NCI-H2107 (cell line): ENCODE measurements at places on chromosomes 13 and 19.
A peak's percentile ranks its signal among the peaks of the same experiment; 100 is the strongest.

GRCh38 chr13:40697711-40698110, 31.3 kb upstream of the FOXO1 start:
- DNase-seq = no peak

DNA sequence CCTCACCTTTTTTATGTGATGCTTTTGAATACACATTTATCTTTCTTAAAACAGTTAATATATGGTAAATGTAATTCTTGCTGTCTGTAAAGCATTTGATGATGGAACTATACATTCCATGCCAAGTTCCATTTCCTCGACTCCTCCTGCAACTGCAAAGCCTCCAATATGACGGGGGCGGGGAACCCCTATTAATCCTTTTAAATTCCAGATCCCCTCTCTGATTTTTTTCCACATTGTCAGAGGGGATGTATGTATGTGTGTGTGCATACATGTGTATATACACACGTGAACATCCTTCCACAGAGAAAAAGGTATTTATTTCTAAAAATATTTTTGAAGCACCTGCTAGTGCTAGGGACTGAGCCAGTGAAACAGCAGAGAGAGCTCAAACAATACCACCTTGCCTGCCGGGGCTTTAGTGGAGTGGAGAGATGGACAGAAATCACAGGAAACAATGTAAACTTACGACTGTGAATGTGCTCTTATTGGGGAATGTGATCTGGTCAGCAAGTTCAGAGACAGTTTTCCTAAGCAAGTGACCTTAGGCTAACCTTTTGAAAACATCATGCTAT, 25.3 kb upstream of the MAB21L1 start:
- DNase-seq = no peak

DNA sequence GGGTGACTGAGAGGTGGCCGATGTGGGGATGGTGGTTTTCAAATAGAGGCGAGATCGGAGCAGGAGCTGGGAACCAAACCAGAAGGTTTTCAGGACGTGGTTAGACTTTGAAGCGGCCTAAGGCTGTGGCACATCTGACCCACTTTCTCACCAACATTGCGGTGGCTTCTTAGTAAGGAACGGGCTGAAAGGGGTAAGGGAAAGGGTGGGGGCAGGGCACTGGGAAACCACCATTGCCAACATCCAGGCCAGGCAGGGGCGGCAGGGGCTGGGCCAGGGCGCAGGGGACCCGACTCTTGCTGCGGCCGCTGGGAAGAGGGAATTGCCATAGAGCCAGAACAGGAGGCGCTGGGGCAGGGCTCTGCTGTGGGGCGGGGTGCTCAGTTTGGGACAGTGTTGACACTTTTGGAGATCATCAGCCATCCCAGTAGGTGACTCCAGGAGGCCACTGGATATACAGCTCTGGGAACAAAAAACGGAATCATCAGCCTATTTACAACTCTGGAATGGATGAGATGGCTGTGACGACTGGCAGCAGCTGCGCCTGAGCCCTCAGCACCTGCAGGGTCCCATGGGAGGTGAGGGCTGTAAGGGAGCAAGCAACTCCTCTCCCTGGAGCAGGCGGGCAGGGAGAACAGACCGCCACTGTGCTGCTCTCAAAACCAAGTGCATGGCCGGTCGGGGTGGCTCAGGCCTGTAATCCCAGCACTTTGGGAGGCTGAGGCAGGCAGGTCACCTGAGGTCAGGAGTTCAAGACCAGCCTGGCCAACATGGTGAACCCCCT, 52.2 kb downstream of the IRS2 start:
- DNase-seq = peak; percentile 53

- DNase-seq = no peak
Measured at GRCh38 chr19:13011653-13012389, 16.5 kb downstream of the NFIX start.

DNA sequence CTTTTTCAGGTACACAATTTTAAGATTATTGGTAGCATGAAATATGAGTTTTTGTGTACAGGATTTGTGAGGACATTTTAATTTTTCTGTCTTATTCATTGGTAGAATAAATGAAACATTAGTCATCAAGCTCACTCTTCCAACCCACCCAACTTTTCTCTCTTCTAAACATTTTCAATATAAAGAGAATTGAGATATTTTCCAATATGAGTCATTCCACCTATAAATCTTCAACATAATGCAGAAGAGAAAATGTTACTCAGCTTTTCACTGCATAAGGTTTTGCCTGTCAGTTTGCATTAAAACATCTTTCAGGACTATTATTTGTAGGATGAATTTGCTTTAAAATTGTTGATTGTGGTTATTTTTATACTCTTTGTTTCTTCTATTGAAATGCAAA, 330.7 kb downstream of the PCDH20 start:
- DNase-seq = no peak

- DNase-seq = no peak
Measured at GRCh38 chr13:33683376-33683775, 134.6 kb upstream of the RFC3 start.

DNA sequence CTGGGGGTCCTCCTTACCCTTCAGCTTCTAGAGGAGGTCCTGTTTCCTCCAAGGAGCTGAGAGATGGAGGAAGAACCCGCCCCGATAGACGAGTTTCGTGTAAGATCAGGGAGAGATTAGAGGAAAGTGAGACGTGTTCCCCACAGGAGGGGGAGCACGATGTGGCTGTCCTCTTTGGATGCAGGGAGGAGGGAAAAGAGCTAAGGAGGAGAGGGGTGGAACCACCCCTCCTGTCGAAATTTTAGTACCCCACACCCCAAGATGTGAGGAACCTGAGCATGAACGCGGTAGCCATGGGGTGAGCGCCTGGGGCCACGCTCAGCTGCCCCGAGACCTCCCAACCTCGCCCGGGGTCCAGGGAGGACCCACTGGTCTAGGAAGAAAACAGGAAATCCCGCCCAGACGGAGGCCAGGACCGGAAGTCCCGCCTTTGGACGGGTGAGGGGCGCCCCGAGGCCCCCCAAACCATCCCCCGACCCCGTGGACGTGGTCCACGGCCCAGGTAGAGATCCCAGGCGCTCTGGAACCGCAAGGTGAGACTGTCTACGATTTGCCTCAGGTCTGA, 1.2 kb downstream of the AKT1S1 start:
- DNase-seq = no peak

- DNase-seq = no peak
Measured at GRCh38 chr19:44685877-44686276, 13.1 kb upstream of the CEACAM16 start.

- no peak for DNase-seq
Measured at GRCh38 chr13:45786293-45786920, 65.1 kb downstream of the SIAH3 start.
